Activated naive CD4-positive, alpha-beta T cell (primary cell): ENCODE measurements at places on chromosomes 2 and 18.

DNA sequence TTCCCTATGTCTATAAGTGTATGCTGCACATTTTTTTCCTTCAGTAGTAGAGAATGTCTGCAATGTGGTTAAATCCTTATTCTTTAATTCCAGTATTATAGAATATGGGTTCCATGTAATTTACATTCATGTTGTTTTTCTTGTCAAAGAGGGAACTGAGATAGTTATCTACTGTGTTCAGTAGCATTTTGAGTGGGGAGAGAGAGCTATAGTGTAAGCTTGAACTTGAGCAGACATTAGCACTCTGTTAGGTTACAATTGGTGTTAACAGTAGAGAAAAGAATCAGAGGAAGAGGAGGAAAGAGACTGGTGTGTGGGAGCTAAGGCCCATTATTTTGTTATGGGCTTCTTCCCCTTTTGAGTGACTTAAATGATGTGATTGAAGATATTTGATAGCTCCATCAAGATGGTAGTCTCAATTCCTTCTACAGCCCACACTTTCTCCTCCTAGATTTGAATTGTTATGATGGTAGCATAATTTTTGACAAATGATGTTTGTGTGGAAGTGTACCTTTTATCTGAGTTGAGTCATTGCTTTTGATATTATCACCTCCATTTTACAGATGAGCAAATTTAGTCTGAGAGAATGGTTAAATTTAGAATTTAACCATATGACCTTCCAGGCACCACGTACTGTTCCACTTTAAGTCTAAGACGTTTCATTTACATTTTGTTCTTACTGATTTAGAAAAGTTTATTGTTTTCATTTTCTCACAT lies 71.3 kb downstream of the FMNL2 start:
- DNase-seq: no peak

- no peak for DNase-seq
Measured at GRCh38 chr2:172088245-172089004, 3.1 kb downstream of the DLX1 start.

DNA sequence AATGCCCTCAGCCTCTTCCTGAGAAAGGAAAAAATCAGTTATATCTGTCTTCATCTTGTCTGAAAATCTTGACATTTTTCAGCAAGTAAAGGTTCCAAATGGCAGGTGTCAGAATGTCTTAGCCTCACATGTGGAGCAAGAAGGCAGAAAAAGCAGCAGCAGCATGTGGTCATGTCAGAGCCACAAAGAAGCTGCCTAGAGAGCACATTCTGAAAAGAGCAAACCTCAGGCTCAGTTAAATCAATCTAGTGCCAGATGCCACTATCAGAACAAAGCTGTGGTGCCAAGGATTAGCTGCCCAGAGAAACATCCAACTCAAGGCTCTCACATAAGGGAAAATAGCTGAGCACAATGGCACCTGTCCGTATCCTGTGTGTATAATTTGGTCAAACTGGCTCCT lies 105.9 kb downstream of the SRBD1 start:
- DNase-seq: no peak

GRCh38 chr2:216215658-216216390 lies 106.7 kb downstream of the XRCC5 start:
- DNase-seq: no peak

- no peak for DNase-seq
Measured at GRCh38 chr2:134773335-134773734, 54.5 kb upstream of the TMEM163 start.

DNA sequence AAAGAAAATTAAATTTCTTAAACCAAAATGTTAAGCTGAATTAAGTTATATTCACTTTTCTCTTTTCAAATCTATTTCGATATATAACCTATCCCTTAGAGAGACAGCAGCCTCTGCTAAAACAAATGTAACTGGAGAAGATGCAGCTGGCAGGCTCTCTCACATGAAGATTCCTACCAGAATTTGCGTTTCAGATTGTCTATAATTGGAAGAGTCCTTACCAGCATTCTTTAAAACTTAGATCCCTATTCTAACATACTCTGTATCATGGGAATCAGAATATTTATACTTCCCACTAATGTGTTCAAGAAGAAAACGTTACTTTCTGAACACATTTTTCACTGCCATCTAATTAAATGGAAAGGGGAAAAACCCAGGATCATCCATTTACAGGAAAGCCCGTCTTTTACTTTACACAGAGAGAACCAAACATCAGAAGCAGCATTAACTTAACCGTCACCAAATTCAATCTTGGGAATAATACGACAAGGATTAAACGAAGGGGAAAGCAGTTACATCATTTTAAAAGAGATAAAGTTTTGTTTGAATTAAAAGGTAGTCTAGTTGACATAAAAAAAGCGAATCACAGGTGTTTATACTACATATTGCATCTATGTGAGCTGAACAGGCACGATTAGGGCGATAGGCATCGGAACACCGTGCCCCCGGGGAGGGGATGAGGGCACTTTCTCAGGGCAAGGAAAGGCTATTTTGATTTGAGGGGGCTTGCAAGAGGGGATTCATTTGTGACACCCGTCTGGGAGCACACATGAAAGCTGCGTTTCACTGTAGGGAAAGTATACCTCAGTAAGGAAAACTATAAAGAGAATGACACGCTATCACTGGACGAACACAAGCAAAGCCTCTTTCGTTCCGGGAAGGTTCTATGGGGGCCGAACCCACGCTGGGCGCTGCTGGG lies 1.3 kb downstream of the PTPN2 start:
- DNase-seq: no peak

DNA sequence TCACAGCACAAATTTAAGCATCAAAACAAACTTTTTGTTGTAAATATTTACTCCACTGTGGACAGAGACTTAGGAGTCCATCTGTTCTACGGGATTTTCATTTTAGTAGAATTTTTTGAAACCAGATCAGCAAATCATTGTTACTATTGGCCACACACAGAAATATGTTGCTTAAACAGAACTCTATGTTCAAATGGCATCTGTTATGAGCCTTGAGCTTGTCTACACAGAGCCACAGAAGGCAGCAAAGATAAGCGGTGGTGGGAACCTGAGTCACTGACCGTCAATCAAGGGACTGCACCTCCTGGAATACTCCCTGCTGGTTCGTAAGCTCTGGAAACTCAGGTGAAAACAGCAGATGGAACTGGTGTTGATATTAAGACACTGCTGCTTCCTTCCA lies 156.8 kb downstream of the TMEM200C start:
- no peak for DNase-seq

- DNase-seq: no peak
Measured at GRCh38 chr2:225272173-225272572, 127.3 kb upstream of the NYAP2 start.

- DNase-seq: no peak
Measured at GRCh38 chr2:39099870-39100728, 20.8 kb downstream of the SOS1 start.

- no peak for DNase-seq
Measured at GRCh38 chr2:202861987-202862386, 9.6 kb downstream of the ICA1L start.

- no peak for DNase-seq
Measured at GRCh38 chr2:229815342-229815741, 101.0 kb upstream of the DNER start.

GRCh38 chr2:190947711-190948251 lies 66.2 kb downstream of the STAT1 start:
- no peak for DNase-seq

DNA sequence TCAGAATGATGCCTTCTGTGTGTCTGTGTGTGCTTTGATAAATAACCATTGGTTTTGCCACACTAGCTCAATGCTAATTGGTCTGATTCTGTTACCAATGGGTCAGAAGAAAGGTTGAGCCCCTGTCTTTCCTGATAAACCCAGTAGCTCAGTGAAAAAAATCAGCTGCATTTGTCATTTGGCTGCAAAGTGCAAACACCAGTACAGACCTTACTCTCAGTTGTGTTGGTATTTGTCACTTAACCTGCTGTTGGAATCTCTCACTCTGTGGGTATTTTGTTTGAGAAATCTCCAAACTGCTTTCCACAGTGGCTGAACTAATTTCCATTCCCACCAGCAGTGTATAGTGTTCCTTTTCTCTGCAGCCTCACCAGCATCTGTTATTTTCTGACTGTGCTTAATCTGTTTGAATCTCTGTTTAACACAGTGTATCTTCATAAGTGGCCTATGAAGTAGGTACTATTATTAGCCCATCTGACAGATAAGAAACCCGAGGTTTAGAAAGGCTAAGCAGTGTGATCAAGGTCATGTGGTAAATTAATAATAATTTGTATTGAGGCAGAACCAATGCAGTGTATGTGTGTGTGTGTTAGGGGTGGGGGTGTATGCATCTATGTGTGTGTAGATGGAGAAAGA lies 26.7 kb downstream of the LIMS1 start:
- no peak for DNase-seq

GRCh38 chr2:7169593-7169992 lies 252.4 kb downstream of the RNF144A start:
- no peak for DNase-seq

DNA sequence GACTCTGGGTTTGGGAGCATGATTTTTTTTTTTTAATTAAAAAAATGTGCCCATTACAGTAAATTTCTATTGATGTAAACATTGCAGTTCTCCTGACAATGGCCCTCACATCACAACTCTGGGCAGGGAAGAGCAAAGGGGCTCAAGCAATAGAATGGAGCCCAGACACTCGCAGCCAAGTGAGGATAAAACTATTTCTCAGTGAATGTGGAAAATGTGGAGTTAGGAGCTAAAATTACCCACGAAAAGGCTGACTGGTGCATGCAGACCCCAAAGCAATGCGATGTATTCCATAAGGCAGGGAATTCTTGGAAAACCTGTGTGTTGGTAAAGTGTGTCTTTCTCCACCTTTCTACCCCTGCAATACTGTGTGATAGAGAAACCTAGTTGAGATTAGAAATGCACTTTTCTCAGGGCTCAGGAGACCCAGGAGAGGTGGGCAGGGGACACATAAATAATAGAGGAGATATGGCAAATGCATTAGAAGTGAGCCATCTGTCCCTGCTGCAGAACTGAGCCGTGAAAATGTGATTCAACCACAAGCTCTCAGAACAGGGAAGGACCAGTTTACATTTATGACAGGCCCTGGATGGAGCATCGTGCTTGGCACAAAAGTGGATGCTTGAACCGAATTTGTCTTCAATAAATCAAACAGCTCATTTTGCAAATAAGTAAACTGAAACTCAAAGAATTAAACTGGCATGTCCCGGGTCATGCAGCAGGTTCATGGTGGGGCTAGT lies 100.1 kb downstream of the MYCN start:
- DNase-seq: no peak

DNA sequence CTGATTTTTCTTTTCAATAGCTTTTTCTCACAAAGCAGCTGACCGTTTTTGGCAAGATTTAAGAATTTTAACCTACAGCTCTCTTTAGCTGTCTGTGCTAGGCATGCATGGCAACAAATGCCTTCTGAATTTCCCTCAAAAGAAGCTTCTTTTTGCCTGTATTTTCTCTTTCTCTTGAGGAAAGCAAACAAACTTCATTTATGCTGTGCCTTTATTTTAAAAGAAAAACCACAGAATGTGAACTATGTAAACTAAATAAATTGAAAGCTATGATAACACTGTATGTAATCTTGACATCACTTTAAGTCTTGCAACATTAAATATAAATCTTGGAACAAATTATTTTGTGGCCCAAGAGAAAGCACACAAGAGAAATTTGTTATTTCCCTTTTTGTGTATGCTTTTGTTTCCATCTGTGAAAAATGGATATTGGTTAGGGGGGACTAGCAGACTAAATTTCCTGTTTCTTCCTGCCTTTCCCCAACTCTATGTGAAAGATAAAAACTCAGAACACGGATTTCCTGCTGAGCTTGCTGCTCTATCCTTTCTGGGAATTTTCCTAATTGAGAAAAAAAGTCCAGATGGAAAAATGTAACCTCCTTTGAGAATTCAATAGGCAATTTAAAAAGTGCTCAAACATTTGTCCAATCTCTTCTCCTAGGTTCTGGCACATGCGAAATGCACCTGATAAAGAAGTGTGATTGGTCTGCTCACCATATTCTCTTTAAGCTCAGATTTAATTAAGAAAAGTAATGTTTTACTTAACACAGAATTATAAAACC lies 20.9 kb upstream of the TFPI start:
- no peak for DNase-seq

DNA sequence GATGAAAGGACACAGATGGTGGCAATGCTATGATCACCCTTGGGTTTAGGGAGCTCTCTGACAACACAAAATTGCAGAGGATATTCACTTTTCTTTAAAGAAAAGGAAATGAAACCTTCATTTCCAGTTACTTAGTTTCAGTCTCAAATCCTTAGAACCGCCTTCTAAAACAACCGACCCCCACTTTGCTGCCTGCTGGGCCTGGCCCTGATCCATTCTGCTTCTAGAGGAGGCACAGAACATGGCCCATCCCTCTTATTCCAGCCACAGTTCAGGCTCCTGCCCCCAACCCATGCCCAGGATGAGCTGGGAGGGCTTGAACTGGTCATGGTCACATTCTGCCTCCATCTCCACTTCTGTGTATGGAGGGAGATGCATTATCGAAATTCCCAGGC lies 311.6 kb downstream of the EN1 start:
- no peak for DNase-seq

- DNase-seq: no peak
Measured at GRCh38 chr2:135063210-135063609, 11.1 kb downstream of the RAB3GAP1 start.

GRCh38 chr2:219274361-219274921 lies 4.7 kb upstream of the DNAJB2 start:
- no peak for DNase-seq

- DNase-seq: peak; percentile 73
Measured at GRCh38 chr2:64873472-64873924, 115.7 kb upstream of the SLC1A4 start.

DNA sequence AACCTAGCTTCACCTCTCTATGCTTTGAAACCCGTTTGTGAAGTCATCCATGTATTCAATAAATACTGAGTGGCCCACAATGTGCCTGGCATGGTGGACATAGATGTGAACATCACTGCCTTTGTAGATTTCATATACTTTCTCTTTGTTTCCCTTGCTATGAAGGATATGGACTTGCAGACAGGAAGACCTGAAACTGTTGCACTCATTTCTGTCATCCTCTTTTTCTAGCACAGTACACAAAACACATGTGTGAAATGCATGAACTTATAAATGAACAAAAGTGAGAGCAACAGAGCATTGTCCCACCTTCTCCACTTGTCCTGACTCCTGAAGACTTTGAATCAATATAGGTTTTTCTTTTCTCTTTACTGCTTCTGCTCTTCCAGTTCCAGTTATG lies 249.4 kb upstream of the LINC00305 start:
- no peak for DNase-seq

DNA sequence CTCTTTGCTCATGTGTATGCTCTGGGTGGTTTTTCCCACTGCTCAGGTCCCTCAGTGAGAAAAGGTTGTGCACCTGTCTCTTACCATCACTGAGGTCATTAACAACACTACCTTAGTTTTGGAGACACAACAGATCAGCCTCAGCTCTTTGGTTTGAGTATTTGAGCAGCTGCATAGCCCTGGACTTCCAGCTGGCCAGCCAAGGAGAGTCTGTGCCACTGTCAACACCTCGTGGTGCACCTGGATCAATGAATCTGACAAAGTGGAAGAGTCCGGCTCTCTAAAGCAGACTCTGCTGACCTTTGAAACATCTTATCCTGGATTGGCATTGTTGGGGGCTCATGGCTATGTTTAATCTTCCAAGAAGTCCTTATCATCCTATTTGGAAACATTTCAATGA lies 30.0 kb downstream of the SERPINB8 start:
- no peak for DNase-seq

- DNase-seq: no peak
Measured at GRCh38 chr18:2716394-2717326, 61.1 kb downstream of the SMCHD1 start.
